Right cardiac atrium (tissue), 5 donors: ENCODE measurements at places on chromosomes 11 and 22. TPM values are rescaled to one million over a fixed set of nuclear protein-coding genes. Genes with fewer than 3 reads are reported as not detected.

- DNase-seq: no peak
These were observed 18.1 kb downstream of the GAB4 start for GRCh38 chr22:16989915-16990314.

The GLYATL2 gene
- 0.16 TPM for polyA plus RNA-seq

DNA sequence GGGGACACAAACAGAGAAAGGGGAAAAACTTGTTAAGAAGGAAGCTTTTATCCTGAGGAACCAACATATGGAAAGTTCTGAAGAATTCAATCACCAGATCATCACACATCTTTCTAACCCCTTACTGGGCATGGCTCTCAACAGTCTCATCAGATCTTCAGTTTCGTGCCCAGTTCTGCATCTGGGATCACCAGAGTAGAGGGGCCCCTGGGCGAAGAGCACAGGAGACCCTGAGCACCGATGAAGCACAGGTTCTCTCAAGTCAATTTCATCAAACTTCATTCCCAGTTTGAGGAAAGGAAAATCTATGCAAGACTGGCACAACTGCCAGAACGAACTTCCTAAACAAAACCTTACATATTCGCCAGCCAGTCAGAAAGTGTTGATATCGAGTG is 8.5 kb upstream of the PYGM start:
- peak; percentile 9 for DNase-seq

GRCh38 chr22:49251371-49251770 is 576.3 kb downstream of the BRD1 start:
- no peak for DNase-seq

GRCh38 chr11:71940561-71941219 is 11.8 kb downstream of the RNF121 start:
- DNase-seq: no peak

The OR51E2 gene
- 0.05 TPM for polyA plus RNA-seq

- DNase-seq: no peak
These were observed 132.7 kb upstream of the DDI1 start for GRCh38 chr11:103903621-103904323.

DNA sequence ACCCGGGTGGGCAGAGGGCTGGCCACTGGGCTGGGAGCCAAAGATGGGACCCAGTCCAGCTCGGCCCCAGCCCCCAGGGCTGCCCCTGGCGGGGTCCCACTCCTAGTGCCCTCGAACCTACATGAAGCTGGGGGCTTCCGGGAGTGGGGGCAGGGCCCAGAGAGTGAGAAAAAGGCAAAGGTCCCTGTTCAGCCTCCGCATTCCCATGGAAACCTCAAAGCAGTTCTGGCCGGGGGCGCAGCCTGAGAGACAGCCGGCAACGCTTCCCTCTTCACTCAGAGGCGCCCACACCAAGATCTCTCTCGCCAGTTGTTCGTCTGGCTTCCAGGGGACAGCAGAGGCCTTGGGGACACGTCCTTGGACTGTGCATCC is 22.4 kb upstream of the ARHGAP8 start:
- DNase-seq: no peak

GRCh38 chr22:19287076-19287707 is 4.3 kb downstream of the CLTCL1 start:
- no peak for DNase-seq

The MUC15 gene
- not detected for polyA plus RNA-seq

The NUP98 gene
- polyA plus RNA-seq: 22.9 TPM

DNA sequence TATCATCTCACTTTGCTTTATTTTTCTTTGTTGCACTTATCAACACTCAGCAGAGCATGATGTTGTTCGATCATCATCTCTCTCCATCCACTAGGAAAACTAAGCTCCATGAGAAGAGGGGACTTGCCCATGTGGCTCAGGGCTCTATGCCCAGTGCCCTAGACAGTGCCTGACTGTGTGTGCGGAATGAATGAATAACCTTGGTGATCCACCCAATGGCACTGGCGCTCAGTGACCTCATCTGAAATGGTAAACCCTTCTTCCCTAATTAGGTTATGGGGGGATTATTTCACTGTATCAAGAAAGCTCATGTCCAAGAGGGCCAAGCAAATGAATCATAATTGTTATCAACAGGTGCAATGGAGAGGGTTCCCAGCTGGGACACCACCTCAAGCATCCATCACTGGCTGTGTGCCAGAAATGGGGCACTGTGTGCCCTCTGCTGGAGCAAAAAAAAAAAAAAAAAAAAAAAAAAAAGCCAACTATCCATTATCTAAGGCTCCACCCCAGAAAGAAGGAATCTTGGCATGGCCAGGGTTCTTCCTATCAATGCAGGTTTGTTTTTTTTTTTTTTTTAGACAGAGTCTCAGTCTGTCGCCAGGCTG is 172.6 kb downstream of the LARGE1 start:
- no peak for DNase-seq

DNA sequence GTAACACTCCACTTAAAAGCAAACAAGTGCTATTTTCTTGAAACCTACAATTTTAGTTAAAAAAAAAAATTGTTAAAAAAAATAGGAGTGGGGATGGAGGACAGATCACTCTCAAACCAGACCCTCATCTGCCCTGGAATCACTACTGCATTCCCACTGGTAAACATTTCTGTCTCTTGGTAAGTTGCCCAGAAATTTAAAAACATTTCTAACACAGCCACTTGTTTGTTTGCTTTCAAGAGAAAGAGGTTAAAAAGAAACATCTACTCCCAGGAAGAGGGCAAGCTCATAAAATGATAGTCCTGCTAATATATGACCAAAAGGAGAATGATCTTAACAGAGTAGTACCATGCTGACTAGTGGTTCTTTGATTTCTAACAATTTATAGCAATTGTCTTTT is 83.3 kb downstream of the SGSM3 start:
- DNase-seq: no peak

DNA sequence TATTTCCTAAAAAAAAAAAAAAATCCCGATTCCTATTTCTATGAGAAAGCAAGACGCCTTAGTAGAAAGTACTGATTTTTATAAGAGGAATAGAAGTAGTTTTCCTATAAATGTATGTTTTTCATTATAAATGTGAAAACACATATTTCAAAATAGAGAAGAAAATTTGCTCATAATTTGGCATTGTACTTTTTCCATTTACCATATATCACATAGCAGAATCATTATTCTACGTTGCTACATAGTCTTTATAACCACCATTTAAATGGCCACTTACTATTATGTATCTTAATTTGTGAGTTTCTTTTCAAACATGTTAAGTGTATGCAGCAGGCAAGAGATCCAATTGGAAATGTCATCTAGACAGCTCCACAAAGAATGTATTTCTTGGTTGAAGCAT is 99.0 kb downstream of the CCDC34 start:
- no peak for DNase-seq

The RBMXL2 gene
- polyA plus RNA-seq: not detected
